A673 (cell line): ENCODE measurements at places on chromosomes 3 and 15.
A peak's percentile ranks its signal among the peaks of the same experiment; 100 is the strongest.

DNA sequence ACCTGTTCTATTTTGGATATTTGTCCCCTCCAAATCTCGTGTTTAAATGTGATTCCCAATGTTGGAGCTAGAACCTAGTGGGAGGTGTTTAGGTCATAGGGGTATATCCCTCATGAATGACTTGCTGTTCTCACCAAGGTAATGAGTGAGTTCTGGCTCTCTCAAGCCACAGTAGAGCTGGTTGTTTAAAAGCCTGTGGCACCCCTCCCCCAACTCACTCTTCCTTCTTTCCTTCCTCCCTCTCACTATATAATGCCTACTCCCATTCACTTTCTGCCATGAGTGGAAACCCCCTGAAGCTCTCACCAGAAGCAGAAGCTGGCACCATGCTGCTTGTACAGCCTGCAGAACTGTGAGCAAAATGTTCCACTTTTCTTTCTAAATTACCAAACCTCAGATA is 341.1 kb downstream of the SI start:
- H3K27ac ChIP-seq = no peak overlapping the region
- no peaks in the 10 kb centered on the region for H3K36me3 ChIP-seq
- no peak overlapping the region for H3K4me3 ChIP-seq
- no peaks in the 10 kb centered on the region for H3K27me3 ChIP-seq

DNA sequence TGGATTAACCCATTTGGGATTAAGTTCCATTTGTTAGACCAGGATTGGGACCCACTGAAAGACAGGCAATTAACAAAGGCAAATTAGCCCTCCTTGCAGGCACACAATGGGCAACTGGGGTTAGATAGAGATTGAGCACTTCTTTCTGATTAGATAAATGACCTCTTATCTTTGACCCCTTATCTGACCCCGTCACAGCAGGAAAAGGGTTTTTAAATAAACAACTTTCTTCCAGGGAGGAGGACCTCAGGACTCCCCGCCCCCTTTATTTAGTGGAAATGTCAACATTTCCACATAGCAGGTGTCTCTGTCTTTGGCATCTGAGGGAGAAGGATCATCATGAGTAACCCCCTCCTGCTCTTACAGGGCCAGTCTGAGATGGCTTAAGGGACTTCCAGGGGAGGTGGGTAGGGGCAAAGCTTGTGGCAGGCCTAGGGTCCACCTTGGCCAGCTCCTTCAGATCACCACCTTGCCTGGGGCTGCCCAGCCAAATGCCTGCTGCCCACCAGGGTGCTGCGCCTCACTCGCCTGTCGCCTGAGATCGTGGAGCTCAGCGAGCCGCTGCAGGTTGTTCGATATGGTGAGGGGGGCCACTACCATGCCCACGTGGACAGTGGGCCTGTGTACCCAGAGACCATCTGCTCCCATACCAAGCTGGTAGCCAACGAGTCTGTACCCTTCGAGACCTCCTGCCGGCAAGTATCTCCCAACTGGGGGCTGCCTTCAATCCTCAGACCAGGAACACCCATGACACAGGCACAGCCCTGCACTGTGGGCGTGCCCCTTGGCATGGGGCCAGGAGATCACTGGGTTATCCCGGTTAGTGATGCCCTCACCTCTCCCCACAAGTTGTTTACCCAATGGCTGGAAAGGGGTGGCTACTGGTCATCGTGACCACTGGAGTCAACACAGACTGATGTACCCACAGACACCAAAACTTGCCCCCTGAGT is 2.6 kb upstream of the WDR6 start:
- H3K4me1 ChIP-seq = no peaks in the 10 kb centered on the region
- no peaks in the 10 kb centered on the region for H3K36me3 ChIP-seq
- no peak overlapping the region for H3K27ac ChIP-seq
- H3K27me3 ChIP-seq = no peaks in the 10 kb centered on the region
- DNase-seq = no peak

- no peak overlapping the region for H3K27ac ChIP-seq
- H3K36me3 ChIP-seq = no peaks in the 10 kb centered on the region
- no peak overlapping the region for H3K4me3 ChIP-seq
- no peaks in the 10 kb centered on the region for H3K4me1 ChIP-seq
These were observed 36.9 kb downstream of the PCSK6 start for GRCh38 chr15:101452572-101452971.

- no peak for DNase-seq
- no peaks in the 10 kb centered on the region for H3K27me3 ChIP-seq
- no peak overlapping the region for H3K4me3 ChIP-seq
- peaks cover 22% of the 10 kb centered on the region for H3K4me1 ChIP-seq
These were observed 2.3 kb downstream of the TTC23 start for GRCh38 chr15:99247062-99247461.

DNA sequence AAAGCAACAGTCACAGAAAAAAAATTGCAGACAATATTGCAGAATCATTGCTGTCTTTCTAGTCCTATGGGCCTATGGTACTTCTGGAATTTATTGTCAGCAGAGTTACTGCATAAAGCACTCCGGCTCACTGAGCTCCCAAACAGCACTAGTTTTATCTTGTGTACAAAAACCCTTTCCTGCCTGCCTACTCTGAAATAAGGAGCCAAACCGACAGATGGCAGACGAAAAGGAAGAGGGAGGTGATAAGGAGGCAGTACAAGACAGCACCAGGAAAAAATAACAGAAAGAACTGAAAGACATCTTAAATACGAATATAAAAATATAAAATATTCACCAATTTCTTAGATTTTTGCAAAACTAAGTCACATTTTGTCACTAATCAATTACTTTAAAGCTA is 15.6 kb downstream of the HERC1 start:
- no peak overlapping the region for H3K27ac ChIP-seq
- no peaks in the 10 kb centered on the region for H3K27me3 ChIP-seq
- H3K4me1 ChIP-seq = no peaks in the 10 kb centered on the region

- DNase-seq = no peak
- H3K27ac ChIP-seq = no peak overlapping the region
- H3K4me1 ChIP-seq = peaks cover 10% of the 10 kb centered on the region
These were observed 10.0 kb upstream of the USP3 start for GRCh38 chr15:63494408-63494807.

- no peak overlapping the region for H3K4me3 ChIP-seq
- H3K36me3 ChIP-seq = no peaks in the 10 kb centered on the region
- no peaks in the 10 kb centered on the region for H3K27me3 ChIP-seq
- no peak for DNase-seq
These were observed 5.4 kb downstream of the FYCO1 start for GRCh38 chr3:45990181-45990580.

DNA sequence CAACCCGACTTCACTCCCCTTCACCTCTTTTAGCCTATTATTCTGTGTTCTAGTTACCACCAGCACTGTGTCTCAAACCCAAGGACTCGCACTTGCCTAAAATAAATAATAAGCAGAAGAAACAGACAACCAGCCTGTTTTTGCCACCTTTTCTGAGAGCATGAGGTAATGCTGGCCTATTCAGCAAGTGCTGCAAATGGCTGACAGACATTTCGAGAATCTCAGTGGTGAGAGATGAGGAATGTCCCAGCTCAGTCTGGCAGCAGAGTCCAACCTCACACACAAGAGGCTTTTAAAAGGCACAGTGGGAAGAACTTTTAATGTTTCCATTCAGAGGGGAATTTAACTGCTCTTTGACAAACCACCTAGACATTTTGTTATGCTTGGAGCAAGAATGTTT is 143.3 kb upstream of the GMNC start:
- H3K27me3 ChIP-seq = no peaks in the 10 kb centered on the region
- H3K27ac ChIP-seq = peak overlapping the region; percentile 22
- H3K36me3 ChIP-seq = no peaks in the 10 kb centered on the region
- H3K4me1 ChIP-seq = peaks cover 37% of the 10 kb centered on the region
- no peak overlapping the region for H3K4me3 ChIP-seq
